ENCODE measurements at places on chromosomes 1 and 21. TPM values are rescaled to one million over a fixed set of nuclear protein-coding genes. Genes with fewer than 3 reads are reported as not detected.

- no peaks in the 10 kb centered on the region for H3K4me1 ChIP-seq
- no peak for DNase-seq
- peaks cover 14% of the 10 kb centered on the region for H3K27me3 ChIP-seq
These were observed 489.0 kb downstream of the CAMTA1 start for GRCh38 chr1:7274256-7274655.

GRCh38 chr1:85502625-85503083 lies 37.7 kb upstream of the DDAH1 start:
- H3K4me1 ChIP-seq: no peaks in the 10 kb centered on the region
- H3K36me3 ChIP-seq: no peaks in the 10 kb centered on the region
- peaks cover 19% of the 10 kb centered on the region for H3K27me3 ChIP-seq
- H3K4me3 ChIP-seq: no peak overlapping the region
- no peak overlapping the region for H3K27ac ChIP-seq

DNA sequence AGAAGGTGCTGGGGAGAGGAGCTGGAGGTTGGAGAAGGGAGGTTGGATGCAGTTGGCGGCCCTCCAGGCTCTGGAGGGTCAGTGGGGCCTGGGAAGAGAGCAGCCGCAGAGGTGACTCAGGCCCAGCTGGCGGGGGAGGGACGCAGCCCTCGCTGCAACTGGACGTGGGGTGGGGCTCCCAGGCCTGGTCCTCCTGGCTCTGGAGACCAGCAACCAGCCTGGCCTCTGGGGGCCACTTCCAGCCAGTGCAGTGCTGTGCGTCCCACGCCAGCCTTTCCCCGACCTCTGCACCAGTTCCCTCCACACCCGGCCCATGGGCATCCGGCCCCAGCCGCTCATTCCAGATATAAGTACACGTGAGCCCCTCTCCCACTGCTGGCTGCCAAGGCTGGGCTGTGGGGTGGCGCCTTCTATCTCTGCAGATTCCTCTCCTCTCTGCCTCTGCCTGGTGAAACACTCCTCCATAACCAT lies 38.0 kb upstream of the COL18A1 start:
- no peak overlapping the region for H3K27ac ChIP-seq
- peaks cover 2% of the 10 kb centered on the region for H3K27me3 ChIP-seq
- DNase-seq: no peak
- no peaks in the 10 kb centered on the region for H3K36me3 ChIP-seq

DNA sequence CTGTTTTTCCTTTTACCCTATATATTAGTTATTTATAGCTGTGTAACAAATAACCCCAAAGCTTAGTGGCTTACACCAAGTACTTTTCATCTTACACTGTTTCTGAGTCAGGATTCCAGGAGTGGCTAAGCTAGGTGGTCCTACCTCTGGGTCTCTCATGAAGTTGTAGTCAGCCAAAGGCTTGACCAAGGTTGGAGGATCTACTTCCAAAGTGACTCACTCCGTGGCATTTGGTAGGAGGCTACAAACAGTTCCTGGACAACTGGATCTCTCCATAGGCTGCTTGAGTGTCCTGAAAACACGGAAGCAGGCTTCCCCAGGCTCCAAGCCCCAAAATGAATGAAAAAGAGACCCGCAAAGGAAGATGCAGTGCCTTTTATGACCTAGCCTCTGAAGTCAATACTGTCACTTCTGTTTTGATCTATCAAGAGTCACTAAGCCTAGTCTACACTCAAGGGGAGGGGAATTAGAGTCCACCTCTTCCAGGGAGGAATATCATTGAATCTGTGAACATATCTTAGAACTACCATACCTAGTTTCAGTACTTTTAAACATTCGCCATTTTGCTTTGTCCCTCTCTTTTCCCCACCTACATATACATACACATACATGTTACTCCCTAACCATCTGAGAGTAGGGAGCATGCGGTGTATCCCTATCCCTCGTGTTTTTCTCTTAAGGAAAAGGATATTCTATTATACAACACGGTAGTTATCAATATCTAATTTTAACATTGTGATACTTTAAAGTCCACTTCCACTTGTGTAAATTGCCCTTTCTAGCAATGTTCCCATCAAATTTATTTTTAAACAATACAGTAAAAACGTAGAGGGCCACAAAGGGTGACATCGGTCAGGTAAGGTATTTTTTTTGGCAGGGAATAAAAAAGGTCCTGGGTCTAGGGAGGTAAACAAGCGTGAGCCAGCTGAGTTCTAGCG lies 67.2 kb downstream of the SLC35A3 start:
- no peaks in the 10 kb centered on the region for H3K27me3 ChIP-seq
- H3K4me1 ChIP-seq: peaks cover 40% of the 10 kb centered on the region
- H3K36me3 ChIP-seq: peaks cover 32% of the 10 kb centered on the region
- peak overlapping the region; percentile 95 for H3K4me3 ChIP-seq

DNA sequence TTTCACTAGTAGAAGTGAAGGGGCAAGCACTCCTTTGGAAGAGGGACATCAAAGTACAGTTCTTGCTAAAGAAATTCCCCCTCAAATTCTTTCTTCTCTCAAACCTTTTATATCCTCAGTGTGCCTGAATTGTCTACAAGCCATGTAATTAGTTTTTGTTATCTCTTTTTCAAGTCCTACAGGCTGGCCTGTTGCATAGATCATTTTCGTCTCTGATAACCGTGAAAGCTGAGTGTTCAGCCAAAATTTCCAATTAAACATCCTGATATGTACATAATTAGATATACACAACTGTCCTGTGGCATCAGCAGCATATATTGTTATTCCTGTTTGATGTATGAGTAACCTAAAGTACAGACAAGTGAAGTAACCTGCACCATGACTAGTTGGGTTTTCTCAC lies 375.5 kb upstream of the ST6GALNAC5 start:
- no peaks in the 10 kb centered on the region for H3K36me3 ChIP-seq
- H3K4me3 ChIP-seq: no peak overlapping the region
- DNase-seq: no peak
- peaks cover 13% of the 10 kb centered on the region for H3K4me1 ChIP-seq

CYP4Z1 gene
- total RNA-seq: not detected

GRCh38 chr21:44443291-44443890 lies 11.9 kb upstream of the LRRC3 start:
- DNase-seq: no peak
- H3K27ac ChIP-seq: no peak overlapping the region
- no peak overlapping the region for H3K4me3 ChIP-seq
- no peaks in the 10 kb centered on the region for H3K4me1 ChIP-seq
- no peaks in the 10 kb centered on the region for H3K36me3 ChIP-seq

GRCh38 chr1:17168091-17168876 lies 36.6 kb upstream of the PADI1 start:
- H3K27me3 ChIP-seq: peaks cover 5% of the 10 kb centered on the region
- H3K4me1 ChIP-seq: no peaks in the 10 kb centered on the region
- no peak for DNase-seq
- H3K27ac ChIP-seq: no peak overlapping the region

DNA sequence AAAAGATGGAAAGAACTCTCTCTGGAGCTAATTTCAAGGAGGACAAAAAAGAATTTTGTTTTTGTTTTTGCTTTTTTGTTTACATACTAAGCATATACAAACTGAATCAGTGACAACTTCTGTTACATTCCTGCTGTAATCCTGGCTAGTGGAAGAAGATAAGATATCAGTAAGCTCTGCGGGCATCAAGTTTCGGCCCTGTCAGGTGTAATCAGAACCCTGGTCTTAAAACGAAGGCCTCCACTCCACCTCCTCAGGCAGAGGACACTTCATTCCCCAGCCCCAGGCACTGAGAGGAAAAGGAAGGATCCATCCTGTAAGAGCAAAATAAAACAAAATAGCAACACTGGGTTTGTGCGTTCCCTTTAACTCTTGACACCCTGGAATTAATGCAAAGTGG lies 88.9 kb upstream of the ARHGAP29 start:
- H3K4me1 ChIP-seq: peaks cover 6% of the 10 kb centered on the region
- no peak overlapping the region for H3K27ac ChIP-seq
- no peaks in the 10 kb centered on the region for H3K36me3 ChIP-seq
- no peak for DNase-seq

GRCh38 chr1:156584813-156585212 lies 5.3 kb downstream of the TTC24 start:
- no peak overlapping the region for H3K27ac ChIP-seq
- DNase-seq: no peak
- H3K4me1 ChIP-seq: peaks cover 27% of the 10 kb centered on the region
- H3K4me3 ChIP-seq: no peak overlapping the region
- no peaks in the 10 kb centered on the region for H3K27me3 ChIP-seq

DNA sequence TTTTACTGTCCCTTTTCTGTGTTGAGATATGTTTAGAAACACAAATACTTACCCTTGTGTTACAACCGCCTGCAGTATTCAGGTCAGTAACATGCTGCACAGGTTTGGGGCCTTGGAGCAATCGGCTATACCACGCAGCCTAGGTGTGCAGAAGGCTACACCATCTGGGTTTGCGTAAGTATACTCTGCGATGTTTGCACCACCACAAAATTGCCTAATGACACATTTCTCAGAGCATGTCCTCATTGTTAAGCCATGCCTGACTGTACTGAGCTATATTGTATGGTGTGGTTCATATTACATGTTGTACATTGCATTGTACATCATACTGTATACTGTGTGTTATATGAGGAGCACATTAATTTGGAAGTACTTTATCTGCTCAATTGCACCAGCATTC lies 247.4 kb downstream of the RHOU start:
- no peak for DNase-seq
- no peaks in the 10 kb centered on the region for H3K36me3 ChIP-seq
- no peak overlapping the region for H3K4me3 ChIP-seq
- no peaks in the 10 kb centered on the region for H3K4me1 ChIP-seq
- no peak overlapping the region for H3K27ac ChIP-seq

ITLN2 gene
- total RNA-seq: not detected

SPAG17 gene
- not detected for total RNA-seq

- H3K36me3 ChIP-seq: no peaks in the 10 kb centered on the region
- no peak overlapping the region for H3K4me3 ChIP-seq
- peaks cover 2% of the 10 kb centered on the region for H3K4me1 ChIP-seq
- no peak overlapping the region for H3K27ac ChIP-seq
- no peaks in the 10 kb centered on the region for H3K27me3 ChIP-seq
These were observed 215.4 kb upstream of the PROX1 start for GRCh38 chr1:213772128-213773063.

CTSS gene
- 31.4 TPM for total RNA-seq

DNA sequence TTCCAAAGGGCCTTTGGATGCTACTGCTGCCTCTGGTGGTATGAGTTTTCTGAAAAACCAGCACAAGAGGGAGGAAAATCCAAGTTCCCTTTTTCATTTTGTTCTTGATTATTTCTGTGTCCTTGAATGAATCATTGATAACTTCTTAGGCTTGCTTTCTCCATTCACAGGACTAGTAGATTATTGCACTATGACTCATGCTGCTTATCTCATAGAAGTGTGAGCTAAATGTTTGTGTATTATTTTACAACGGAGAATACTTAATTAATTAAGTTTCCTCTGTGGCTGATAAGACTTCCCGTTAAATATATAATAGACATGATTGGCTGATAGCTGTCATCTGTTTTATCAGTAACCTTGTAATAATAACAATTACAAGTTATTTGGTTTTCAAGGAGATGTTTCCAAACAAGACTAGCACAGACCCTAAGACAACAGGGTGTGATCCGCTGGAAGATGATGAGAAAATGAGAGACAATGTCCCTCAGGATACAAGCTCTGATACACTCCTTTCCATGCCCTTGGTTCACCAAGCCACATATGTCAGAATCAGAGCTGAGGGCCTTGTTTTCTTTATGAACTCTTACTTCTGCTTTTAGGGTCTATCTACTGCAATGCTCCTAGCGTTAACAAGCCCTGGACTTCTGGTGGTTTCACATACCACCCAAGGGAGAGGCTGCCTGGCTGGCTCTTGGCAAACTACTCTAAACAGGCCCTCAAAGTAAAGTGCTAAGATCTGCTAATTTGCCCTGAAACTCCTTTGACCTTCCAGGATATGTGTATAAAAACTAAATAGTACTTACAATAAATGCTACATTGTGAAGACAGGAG lies 1078.3 kb downstream of the TTLL7 start:
- no peaks in the 10 kb centered on the region for H3K27me3 ChIP-seq
- H3K4me3 ChIP-seq: no peak overlapping the region
- H3K4me1 ChIP-seq: no peaks in the 10 kb centered on the region
- H3K27ac ChIP-seq: no peak overlapping the region
- no peak for DNase-seq
- H3K36me3 ChIP-seq: no peaks in the 10 kb centered on the region

DNA sequence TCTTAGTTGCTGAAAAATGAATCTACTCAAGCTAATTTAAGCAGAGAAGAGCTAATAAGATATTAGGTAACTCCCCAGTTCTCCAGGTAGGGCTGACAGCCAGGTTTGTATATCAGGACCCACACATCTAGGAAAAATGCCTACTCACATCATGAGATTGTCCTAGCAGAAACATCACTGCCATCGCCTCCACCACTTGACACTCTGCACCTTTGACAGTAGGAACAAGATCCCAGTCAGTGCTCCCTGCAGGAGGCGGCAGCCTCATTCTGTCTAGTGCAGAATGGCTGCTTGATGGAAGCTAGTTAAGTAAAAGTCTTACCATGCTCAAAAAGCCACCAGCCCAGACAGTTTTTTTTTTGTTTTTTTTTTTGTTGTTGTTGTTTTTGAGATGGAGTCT lies 31.6 kb upstream of the USP1 start:
- DNase-seq: no peak
- H3K4me1 ChIP-seq: no peaks in the 10 kb centered on the region
- no peak overlapping the region for H3K4me3 ChIP-seq
- H3K27me3 ChIP-seq: no peaks in the 10 kb centered on the region

DNA sequence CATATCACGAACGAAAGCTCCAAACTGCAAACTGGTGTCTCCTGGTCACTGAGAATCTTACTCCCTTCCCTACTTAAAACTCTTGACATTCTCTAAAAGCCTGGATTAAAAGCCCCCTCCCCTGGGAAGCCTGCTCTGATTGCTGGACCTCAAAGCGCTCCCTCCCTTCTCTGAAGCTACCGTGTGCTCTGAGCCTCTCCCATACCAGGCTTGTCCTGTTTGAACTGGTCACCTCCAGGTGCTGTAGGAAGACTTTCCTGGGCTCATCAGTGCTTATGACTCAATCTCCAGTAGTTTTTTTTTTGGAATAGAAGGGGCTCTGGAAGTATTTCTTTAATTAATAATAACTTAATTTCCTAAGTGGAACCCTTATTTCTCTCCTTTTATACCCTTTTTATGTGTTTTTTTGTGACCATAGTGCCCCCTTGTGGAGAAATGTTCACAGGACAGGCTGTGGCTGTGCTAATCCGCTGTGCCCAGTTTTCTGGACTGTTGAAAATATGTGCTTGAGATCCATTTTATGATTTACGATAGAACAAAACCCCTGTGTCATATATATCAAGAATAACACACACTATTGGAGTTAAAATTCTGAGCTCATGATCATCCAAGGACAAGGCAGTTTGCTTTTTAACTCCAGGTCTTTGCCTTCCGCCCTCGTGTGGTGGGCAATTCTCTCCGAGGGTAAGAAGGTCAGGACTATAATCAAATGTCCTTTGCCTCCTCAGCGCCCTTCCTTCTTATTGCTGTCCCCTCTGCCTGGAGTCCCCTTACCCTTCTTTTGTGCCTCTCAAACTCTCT lies 16.9 kb downstream of the MTARC1 start:
- no peaks in the 10 kb centered on the region for H3K4me1 ChIP-seq
- H3K4me3 ChIP-seq: no peak overlapping the region
- H3K36me3 ChIP-seq: no peaks in the 10 kb centered on the region
- H3K27ac ChIP-seq: no peak overlapping the region
- DNase-seq: peak; percentile 35

GRCh38 chr1:197469620-197470210 lies 201.7 kb downstream of the CRB1 start:
- no peak overlapping the region for H3K4me3 ChIP-seq
- H3K27me3 ChIP-seq: peaks cover 5% of the 10 kb centered on the region
- no peak overlapping the region for H3K27ac ChIP-seq
- no peaks in the 10 kb centered on the region for H3K4me1 ChIP-seq
- H3K36me3 ChIP-seq: no peaks in the 10 kb centered on the region

KIF14 gene
- total RNA-seq: 14.9 TPM

GRCh38 chr1:106975944-106976343 lies 80.5 kb upstream of the PRMT6 start:
- no peak overlapping the region for H3K27ac ChIP-seq
- DNase-seq: no peak
- no peaks in the 10 kb centered on the region for H3K36me3 ChIP-seq
- H3K27me3 ChIP-seq: no peaks in the 10 kb centered on the region
- no peak overlapping the region for H3K4me3 ChIP-seq
- no peaks in the 10 kb centered on the region for H3K4me1 ChIP-seq
